Left ventricle myocardium superior (tissue), 1 donor: ENCODE measurements at places on chromosomes 5 and 9. TPM values are rescaled to one million over a fixed set of nuclear protein-coding genes. Genes with fewer than 3 reads are reported as not detected.

Gene IL5
- not detected for total RNA-seq

Gene LCN12
- 3.6 TPM for total RNA-seq

Gene CTSV
- 0.27 TPM for total RNA-seq

Gene ATP10B
- not detected for total RNA-seq

Gene TMEM252
- not detected for total RNA-seq

Gene NDUFS6
- 128 TPM for total RNA-seq

Gene HIGD2A
- total RNA-seq = 222 TPM

Gene C5
- 0.69 TPM for total RNA-seq

Gene SPINK6
- total RNA-seq = not detected

Gene SLC6A18
- total RNA-seq = not detected

Gene GAPVD1
- 30.5 TPM for total RNA-seq

Gene TMC1
- total RNA-seq = not detected

Gene ENTPD8
- not detected for total RNA-seq

Gene TRIM32
- total RNA-seq = 18.0 TPM

Gene ENG
- total RNA-seq = 134 TPM

Gene SAXO1
- total RNA-seq = not detected

Gene TUSC1
- total RNA-seq = 13.1 TPM

Gene FCHO2
- 20.1 TPM for total RNA-seq

GRCh38 chr5:37717613-37718431 is 122.0 kb downstream of the GDNF start:
- DNase-seq = no peak

- DNase-seq = no peak
Measured at GRCh38 chr5:135999406-136000139, 29.2 kb upstream of the TGFBI start.

DNA sequence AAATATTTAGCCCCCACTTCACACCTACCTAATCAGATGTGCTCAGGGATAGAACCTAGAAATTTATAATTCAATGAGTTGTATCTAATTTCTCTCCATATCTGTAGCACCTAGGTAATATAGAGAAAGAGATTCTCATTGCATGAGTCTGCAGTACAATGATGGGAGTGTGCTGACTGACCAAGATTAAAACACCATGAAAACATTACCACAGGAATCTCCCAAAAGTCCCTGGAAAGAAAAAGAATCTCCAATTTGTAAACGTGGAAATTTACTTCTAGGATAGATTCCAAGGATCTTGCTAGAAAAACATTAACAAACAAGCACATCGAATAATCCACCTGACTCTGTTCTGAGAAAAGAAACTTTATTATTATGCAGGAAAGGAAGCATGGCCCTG is 45.0 kb upstream of the DMRTA1 start:
- no peak for DNase-seq

DNA sequence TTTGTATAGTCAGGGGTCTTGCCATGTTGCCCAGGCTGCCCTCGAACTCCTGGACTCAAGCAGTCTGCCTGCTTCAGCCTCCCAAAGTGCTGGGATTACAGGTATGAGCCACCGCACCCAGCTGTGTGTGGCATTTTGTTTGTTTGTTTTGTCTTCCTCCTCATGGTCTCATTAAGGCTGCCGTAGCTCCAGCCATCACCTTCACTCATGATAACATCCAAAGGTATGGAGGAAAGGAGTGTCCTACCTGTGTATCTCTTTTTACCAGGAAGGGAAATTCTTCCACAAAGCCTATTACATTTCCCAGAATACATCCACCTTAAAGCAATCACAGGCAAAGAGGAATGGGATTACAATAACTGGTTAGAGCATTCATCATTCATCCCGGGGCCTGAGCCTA is 27.2 kb downstream of the LSM11 start:
- no peak for DNase-seq

DNA sequence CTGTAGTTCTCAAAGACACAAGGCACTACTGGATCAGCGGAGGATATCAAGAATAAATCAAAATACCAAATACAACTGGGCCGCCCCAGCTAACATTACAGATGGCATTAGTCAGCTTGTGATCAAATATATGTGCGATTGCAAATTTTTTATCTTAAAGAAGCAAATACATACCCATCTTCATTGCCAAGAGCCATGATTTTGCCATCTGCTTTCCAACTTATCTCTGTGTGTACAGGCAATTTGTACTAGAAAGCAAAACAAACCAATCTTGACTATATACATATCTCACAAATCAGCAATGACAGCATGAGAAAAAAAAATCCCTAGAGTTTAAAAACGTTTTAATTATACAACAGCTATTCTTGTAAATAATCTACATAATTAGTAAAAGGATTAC is 20.3 kb downstream of the GEMIN5 start:
- DNase-seq = no peak

DNA sequence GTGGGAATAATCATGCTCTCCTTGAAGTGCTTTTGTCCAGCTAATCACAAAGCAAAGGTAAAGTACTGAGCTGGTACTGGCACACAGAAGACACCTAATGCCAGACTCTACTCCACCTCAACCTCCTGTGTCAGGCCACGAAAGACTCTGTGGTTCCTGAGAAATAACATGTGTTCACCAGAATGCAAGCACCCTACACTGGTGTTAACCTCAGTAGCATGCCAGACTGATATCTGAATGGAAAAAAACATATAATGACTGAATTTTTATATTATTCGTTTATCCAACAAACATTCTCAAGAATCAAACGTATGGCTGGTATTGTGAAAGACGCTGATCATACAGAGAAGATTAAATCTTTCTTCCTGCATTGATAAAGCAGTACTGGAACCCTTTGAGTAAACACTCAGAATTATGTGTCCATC is 97.1 kb upstream of the IFNE start:
- no peak for DNase-seq

DNA sequence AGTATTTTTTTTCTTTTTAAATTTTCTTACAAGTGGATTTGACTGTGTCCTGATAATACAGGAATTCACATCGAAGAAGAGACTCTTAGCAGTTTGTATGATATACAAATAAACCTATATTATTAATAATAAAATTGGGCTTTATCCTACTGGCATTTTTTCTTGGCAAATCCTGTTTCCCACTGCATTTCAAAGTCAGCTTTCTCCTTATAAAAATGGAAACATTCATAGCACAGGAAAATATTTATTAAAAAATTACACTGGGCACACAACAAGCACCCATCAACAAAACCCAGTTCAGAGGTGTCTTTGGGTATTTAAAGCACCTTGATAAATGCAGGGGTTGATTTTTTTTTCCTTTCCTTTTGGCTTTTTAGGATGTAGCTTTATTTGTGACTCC is 200.9 kb downstream of the MEF2C start:
- no peak for DNase-seq

- no peak for DNase-seq
Measured at GRCh38 chr5:110275878-110276277, 450.6 kb downstream of the TMEM232 start.

DNA sequence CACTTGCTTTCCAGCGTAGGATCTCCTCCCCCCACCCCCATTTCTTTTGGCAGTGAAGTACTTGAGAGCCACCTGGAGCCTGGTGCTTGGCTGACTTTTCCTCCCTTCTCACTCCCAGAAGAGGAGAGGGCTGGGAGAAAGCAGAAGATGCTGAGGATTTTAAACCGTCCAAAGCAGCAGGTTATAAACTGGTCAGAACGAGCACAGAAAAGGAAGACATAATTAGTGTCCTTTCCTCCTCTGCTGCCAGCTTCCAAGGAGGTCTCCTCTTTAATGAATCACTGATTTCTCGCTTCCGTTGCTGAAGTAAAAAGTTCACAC is 563 bp upstream of the FGF10 start:
- no peak for DNase-seq

GRCh38 chr5:155460501-155460931 is 447.0 kb downstream of the KIF4B start:
- DNase-seq = no peak

GRCh38 chr5:140010798-140011197 is 32.3 kb downstream of the NRG2 start:
- no peak for DNase-seq

DNA sequence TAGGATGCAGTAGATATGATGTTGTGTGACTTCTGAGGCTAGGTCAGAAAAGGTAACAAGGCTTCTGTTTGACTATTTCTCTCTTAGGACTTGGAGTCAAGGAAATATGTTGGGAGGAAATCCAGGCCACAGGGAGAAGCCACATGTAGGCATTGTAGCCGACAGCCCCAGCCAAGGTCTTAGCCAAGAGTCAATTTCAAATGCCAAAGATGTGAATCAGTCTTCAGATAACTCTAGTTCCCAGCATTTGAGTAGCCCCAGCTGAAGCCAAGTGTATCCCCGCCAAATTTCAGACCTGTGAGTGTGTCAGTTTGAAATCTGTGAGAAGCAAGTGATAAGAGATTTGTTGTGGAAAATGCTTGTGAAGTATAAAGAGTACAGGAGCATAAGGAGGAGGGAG is 38.1 kb upstream of the ISL1 start:
- no peak for DNase-seq

DNA sequence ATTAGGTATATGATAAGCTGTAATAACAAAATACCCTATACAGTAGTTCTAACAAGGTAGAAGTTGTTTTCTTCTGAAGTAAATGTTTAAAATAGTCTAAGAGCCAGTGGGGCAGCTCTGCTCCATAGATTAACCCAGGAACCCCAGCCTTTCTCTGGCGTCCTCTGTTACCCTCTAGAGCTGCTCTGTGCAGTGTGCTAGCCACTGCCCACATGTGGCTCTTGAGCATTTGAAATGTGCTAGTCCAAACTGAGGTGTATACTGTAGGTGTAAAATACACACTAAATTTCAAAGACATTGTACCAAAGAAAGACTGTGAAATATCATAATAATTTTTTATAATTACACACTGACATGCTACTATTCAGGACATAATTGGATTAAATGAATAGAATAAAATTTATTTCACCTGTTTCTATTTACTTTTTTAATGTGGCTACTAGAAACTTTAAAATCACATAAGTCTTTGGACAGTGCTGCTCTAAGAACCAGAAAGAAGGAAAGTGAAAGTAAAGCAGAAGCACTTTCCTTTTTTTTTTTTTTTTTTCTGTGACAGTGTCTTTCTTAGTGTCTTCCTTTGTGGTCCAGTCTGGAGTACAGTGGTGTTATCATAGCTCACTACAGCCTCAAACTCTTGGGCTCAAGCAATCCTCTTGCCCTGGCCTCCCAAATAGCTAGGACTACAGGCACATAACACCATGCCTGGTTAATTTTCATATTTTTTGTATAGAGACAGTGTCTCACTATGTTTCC is 39.3 kb downstream of the RAI14 start:
- no peak for DNase-seq

DNA sequence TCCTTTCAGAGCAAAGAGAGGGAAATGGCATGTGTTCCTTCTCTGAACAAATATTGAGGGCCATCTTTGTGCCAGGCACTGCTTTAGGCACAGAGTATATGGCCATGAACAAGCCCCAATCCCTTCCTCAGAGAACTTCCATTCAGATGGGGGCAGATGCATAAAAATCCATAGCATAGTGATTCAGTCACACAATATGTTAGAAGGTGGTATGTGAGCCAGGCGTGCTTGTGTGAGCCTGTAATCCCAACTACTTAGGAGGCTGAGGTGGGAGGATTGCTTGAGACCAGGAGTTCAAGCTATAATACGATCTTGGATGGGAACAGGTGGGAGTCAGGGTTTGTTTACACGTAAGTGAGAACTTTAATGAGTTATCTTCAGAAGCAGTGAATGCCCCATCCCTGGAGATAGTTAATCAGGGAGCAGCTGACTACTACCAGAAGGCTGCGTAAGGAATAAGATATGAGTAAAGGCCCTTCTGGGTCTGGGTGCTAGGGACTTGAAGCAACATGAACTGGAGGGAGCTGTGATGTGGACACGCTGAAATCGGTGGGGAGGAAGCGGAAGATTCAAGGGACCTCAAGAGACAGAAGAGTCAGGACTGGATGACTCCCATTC is 27.1 kb downstream of the NANS start:
- DNase-seq = no peak

DNA sequence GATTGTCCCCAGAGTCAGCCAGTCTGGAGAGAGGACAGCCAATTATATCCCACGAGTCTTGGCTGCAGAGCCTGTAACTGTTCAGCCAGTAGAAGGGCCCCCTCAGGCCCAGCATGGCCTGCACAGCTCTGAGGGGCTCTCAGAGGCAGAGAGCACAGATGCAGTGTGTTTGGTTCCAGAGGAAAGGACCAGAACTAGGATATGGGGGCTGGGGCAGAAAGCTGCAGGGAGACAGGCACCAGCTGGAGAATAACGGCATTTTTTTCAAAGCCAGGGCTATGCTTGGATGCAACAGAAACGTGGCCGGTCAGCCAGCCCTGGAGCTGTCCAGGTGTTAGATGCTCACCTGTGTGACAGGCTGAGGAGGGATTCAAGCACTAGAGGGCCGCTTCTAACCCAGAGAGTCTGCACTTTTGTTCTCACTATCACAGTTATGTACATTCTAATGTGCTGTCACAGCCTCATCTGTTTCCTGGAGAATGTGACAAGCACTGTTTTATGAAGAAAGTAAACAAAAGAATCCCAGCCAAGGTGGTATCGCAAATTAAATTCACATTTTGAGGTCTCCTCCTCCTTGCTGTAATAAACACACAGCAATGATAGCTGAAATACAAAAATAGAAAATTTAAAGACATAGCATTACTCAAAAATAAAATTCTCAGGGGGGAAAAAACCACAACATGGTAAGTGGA is 96.5 kb downstream of the GABBR2 start:
- DNase-seq = no peak

DNA sequence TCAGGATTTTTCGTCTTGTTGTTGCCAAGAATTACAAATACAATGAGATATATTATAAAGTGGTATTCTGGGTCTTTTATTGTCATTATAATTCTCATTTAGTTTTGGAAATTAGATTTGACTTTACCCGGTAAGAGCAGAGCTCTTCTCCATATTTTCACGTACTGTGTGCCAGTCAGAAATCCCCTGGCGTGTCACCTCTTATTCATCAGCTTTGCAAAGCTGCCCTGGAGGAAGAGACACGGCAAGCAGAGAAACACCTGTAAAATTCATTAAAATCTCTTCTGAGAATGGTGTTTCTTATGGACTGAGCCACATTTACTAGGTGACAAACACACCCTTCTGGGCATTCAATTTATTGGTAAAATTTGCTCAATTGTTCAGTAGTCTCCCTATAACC is 440.4 kb downstream of the HINT1 start:
- no peak for DNase-seq

GRCh38 chr5:57955511-57955910 is 472.9 kb upstream of the ACTBL2 start:
- DNase-seq = no peak

DNA sequence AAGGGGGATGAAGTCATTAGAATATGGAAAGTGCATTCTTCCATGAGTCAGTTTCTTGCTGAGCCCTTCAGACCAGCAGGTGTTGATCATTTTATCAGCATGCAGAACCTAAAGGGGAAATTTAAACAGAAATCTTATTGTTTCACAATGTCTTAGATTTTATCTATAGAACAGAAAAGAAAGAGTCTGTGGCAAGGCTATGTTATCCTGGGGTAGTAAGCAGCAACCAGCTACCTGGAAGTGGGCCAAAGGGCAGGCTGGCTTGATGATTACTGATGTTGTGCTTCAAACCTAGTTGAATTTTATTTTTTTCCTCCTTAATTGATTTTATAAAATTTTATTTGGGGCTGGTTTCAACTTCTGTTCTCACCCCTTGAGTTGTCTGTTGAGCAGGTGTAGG is 101.5 kb downstream of the LRRC70 start:
- DNase-seq = no peak

GRCh38 chr5:59039296-59040023 is 456.6 kb downstream of the RAB3C start:
- peak; percentile 90 for DNase-seq
